SK-N-DZ (cell line): ENCODE measurements at places on chromosomes 12 and 14.

DNA sequence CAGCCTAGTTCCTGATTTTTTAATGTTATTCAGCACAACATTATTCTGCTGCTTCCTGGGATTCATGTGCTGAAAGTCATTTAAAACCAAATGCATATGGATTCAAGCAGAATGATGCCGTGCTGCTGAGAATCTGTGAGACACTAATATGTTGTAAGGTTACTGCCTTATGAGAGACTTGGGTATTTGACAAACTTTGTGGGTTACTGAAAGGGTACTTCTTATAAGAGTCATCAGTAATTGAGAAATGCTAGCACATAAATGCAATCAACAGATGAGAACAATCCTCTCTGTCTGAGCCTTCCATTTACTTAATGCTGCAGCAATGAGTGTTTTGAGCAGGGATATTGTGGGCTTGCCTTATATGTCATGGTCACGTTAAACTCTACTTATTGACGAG lies 175.7 kb downstream of the NPAS3 start:
- no peak for DNase-seq

- no peak for DNase-seq
These were observed 179.4 kb upstream of the ABCD2 start for GRCh38 chr12:39798977-39799376.

DNA sequence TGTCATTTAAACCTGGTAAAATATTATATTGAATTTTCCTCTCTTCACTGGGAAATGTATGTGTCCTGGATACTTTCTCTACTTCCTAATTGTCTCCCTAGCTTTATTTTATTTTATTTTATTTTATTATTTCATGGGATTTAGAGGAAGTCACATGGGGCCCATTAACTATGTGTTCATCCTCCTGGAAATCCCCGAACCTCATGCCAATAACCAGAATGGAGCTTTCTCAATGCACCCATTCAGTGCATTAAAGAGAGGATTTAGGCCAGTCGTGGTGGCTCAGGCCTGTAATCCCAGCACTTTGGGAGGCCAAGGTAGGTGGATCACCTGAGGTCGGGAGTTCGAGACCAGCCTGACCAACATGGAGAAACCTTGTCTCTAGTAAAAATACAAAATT lies 1.3 kb upstream of the RPGRIP1 start:
- no peak for DNase-seq

DNA sequence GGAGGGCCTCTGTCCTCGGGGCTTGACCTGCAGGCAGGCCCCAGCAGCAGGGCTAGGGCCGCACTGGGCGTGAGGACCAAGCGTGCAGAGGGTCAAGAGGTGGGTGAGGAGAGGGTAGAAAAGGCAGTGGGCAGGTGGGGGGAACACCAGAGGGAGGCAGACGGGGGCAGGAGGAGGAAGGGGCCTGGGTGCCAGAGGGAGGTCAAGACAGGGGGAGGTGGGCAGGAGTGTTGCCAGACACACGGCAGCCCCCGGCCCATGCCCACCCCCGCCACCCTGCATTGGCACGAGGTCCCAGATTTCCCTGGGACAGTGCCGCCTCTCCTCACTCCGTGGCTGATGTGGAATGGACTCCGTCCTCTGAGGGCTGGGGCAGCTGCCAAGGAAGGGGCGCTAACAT lies 8.2 kb downstream of the TMEM121 start:
- no peak for DNase-seq

- DNase-seq: no peak
These were observed 114.8 kb upstream of the SFSWAP start for GRCh38 chr12:131596115-131596514.

DNA sequence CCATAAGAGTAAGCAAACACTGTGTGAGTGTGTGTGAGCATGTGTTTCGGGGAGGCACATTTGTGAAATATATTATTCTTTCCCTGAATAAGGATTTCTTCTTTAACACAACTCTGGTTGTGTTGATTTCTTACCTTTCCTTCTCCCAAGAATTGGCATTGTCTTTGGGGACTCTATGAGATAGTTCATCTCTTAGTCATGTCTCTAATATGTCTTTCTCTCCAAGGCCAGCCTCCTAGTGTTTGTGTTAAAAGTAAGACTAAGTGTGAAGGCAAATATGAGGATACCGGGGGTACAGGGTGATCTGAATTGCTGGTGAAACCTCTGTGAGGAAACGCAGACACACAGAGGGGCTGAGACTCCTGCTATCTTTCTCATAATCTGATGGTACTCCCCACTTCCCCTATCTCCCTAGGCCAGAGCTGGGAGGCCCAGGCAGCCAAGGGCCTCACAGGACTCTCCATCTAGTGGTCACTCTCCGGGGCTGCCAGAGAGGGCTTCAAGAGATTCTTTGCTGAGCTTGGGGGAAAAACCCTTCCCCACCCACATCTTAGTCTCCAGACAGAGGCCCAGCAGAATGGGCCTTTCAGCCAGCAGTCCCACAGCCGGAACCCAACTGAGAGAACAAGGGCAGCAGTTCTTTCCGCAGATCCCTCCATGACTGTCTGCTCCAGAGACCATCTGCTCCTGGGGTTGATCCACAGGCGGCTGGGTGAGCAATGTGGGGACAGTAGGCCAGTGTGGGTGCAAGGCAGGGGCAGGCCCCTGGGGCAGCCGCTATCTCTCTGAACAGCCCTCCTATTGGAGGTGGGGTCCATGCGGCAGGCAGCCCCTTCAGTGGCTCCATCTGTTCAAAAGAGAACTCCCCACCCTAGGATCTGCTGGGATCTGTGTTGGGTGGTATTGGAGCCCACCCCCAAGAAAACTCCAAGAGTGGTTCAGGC lies 5.8 kb upstream of the HOXC12 start:
- DNase-seq: no peak

- DNase-seq: no peak
These were observed 20.4 kb downstream of the ASPG start for GRCh38 chr14:104105822-104106470.

DNA sequence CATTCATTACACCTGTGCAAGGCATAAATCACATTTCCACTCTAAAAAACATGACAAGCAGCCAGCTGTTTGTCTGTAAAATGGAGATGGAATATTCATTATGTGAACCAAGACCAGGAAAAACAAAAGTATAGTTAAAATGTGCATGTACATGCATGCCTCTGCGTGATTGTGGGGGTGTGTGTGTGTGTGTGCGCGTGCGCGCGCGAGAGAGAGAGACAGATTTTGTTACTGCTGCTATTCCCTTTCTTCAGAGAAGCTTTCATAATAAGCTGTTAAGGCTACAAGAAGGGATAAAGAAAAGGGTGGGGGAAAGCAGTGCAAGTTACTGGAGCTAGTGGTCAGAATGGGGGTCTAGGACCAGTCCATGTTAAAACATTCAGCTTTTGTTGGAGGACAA lies 430.3 kb downstream of the NAV3 start:
- DNase-seq: no peak

- DNase-seq: no peak
These were observed 3.7 kb upstream of the SLC15A5 start for GRCh38 chr12:16281157-16281556.

DNA sequence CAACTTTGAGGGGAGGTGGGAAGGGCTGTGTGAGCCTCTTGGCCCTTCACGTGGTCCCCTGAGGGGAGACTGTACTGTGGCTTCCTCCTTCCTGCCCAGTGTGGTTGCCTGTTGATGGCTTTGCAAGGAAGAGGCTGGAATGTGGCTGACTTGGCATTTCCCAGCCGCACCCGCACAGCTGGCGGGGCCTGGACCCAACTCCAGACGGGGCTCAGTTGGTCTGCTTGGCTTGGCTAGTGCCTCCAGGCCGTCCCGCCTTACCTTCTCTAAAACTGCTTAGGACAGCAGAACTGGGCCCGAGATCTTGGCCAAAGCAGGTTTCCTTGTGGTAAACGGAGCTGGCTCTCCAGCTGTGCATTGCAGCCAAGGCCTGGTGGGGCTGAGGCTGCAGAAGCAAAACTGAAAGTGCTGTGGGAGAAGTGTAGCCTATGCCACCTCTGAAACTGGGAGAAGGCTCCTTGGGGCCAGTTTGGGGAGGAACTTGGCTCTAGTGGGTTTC lies 139.5 kb downstream of the SMOC1 start:
- DNase-seq: no peak

- DNase-seq: no peak
These were observed 5.6 kb downstream of the LTA4H start for GRCh38 chr12:96029826-96030225.

- no peak for DNase-seq
These were observed 96.2 kb downstream of the FAR2 start for GRCh38 chr12:29245246-29245645.

DNA sequence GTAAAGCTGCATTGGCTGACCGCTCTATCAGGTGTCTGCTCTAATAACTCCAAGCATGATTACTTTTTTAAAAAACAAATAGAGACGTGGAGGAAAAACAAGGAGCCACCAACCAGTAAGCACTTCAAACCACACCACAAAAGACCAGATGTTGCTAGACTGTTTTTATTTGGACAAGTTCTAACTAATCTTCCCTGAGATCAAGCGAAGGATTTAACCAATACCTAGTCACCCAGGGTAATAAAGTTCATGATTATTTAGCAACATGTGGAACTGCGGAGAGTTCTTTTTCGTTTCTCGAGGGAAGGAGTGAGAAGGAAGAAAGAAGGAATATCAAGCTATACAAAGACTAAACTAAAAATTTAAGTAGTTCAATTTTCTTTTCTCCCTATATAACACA lies 288.1 kb downstream of the DUSP6 start:
- DNase-seq: no peak

DNA sequence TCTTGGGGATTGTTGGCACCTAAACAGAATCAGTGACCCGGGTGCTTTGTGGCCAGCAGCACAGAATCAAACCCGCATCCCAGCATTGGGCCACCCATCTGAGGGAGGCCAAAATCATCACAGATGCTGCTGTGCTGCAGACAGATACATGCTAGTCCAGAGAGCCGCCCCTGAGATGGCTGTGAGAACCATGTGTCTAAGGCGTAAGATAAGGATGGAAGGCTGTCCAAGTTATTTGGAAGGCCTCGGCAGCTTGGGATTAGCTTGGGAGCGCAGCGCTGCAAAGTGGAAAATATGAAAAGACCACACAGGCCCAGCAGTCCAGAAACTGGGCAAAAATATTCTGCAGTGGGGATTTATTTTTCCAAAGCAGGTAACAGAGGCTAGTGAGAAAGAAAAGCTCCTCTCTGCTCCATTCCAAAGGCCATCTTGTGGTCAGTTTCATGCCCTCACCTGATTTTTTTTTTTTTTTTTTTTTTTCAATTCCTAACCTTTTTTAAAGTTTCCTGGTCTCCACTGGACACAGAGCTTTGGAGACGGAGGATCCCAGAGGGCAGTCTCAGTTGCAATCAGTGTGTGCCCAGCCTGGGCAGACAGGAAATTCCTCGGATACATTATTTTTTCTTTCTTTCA lies 178.9 kb upstream of the BCL2L14 start:
- no peak for DNase-seq

- DNase-seq: no peak
These were observed 52.6 kb upstream of the BICD1 start for GRCh38 chr12:32053881-32054624.

DNA sequence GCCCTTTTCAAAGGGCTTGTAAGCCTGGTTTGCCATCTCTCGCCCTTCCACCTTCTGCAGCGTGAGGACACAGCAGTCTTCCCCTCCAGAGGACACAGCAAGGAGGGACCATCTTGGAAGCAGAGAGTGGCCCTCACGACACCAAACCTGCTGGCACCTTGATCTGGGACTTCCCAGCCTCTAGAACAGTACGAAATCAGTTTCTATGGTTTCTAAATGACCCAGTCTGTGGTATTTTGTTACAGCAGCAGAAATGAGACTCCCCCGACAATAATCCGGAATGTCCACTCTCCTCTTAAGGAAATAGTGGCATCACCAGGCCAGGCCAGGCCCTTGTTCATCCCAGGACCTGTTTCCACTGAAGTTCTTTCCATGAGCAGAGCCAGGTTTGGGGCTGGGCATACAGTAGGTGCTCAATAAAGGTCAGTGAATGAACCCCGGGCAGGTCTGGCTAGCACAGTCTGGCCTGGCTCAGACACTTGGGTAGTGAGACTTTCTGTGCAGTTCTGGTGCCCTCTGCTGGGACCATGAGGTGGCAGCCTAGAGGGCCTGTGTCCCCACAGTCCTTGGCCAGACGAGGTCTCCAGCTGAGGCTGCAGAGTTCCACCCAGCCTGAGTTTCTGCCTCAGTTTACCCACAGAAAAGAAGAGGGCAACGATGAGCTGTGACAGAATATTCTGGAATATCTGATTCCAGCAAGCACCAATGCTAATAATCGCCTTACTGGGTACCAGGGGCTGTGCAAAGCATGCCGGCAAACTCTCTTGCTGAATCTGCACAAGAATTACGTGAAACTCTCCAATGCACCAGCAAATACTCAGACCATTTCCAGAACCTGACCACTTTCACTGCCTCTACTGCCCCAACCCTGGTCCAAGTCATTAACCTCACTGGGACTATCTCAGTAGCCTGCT lies 14.0 kb downstream of the ABCB9 start:
- DNase-seq: peak; percentile 68

DNA sequence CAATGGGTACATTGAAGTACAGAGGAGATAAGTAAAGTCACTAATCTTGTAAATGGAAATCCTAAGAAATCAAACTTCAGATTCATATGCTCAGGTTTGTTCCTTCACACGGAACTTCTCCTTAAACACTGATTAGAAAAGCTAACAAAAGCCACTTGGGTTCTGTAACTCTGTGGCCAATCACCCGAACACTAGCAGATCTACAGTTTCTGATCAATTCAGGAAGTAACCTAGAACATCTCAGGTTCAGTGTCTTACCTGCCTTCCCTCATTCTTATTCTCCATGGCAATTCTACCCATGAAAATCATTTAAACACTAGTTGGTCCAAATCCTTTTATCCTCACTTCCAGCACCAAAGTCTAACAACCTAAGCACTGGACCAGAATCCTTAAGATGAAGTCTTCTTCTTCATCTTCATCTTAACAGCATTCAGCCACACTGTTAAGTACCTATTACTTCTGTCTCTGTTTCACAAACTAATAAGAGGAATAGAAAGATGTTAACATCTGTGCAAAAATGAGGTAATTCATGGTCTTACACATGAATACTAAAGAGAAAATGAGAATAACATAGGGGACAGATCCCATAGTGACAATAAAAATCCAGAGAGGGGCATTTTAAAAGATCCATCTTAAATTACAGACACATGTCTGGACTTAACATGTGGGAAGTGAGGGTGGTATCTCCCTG lies 184.5 kb downstream of the SSPN start:
- DNase-seq: no peak

- DNase-seq: no peak
These were observed 95.5 kb upstream of the PDE3A start for GRCh38 chr12:20272801-20273200.

DNA sequence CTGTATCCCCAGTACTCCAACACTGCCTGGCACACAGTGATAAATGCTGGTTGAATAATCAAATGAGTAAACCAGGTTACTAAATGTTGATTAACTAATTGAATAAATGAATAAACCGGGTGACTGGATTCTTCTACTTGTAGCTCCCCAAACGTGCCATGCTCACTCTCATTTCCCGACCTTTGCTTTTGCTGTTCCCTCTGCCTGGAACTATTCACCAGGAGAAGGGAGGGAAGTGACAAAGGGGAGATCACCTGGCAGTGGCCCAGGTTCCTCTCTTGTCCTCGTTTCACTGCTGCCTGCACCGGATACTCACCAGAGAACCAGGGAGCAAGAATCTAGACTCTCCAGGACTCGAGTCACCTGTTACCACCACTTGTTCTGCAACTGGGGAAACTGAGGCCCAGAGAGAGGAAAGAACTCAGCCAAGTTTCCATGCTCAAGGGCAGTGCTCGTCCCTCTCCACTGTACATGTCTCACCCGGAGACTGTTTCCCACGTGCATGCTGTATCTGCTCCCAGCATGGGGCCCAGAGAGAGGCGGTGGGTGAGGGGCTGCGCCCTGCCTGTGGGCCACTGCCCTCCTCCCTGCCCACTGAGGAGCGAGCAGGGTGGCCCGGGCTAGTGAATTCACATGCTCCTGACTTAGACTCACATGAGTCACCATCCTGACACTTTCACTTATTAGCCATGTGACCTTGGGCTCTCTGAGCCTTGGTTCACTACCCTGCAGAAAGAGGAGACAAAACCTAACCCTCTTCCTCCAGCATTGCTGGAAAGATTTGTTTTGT lies 17.7 kb upstream of the POP5 start:
- DNase-seq: no peak
